ENCODE measurements at places on chromosomes 1 and 21. TPM values are rescaled to one million over a fixed set of nuclear protein-coding genes. Genes with fewer than 3 reads are reported as not detected.

DNA sequence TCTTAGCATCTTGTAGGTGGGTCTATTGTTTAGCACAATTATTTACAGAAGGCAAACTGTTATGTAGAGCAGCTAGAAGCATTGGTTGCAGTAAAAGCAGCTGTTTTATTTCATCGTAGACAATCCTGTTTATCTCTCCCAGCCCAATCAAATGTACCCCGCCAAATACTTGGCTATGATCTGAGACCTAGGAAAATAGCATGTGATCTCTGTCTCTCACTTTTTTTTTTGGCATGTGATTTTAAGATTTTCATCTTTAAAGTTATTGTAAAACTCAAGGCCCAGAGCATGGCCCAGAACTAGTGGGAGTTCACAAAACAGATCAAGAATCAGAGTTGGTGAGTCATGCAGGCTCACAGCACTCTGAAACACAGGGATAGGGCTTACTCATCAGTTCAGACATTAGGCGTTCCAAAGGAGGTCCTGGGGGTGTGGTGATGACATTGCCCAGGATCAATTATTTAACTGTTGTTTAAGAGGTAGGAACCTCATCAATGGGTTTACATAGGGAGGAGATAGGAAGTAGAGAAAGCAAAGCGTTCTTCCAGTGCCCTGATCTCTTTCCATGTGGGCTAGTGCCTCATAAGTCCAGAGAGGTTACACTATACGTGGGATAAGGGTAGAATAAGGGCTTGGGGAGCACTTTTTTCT, 40.2 kb downstream of the TBX19 start:
- DNase-seq: no peak

DNA sequence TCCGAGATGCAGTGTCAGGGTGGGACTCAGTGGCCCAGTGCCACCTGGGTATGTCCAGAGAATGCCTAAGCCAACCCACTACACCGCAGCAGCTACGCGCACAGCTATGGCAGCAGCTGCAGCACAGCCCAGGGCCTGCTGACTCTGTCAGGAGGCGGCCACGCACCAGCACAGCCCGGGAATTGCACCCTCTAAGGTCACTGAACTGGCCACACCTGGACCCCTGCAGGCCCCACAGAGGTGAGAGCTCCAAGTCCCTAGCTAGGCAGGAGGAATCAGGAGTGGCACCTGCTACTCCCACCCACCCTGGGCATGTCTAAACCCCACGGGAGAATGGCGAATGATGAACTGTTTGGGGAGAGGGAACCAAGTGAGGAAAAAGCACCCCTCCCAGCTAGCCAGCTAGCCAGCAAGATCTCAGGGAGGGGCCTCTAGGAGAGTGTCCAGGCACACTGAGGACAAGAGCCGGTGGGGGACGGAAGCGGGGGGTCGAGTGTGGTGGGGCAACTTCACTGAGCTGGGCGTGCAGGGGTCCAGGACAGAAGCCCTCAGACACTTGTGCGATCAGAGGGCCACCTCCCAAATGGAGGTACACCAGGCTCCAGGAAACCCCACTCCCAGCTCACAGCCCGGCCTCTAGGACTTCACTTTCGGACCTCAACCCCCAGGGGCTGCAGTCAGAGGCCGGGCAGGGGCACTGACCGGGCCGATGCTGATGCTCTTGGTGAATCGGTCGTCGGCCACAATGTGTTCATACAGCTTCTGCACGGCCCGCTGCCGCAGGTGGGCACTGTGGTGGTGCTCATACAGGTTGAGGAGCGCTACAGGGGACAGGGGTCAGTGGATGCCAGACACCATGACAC, 13.9 kb downstream of the LSS start:
- DNase-seq: no peak

DNA sequence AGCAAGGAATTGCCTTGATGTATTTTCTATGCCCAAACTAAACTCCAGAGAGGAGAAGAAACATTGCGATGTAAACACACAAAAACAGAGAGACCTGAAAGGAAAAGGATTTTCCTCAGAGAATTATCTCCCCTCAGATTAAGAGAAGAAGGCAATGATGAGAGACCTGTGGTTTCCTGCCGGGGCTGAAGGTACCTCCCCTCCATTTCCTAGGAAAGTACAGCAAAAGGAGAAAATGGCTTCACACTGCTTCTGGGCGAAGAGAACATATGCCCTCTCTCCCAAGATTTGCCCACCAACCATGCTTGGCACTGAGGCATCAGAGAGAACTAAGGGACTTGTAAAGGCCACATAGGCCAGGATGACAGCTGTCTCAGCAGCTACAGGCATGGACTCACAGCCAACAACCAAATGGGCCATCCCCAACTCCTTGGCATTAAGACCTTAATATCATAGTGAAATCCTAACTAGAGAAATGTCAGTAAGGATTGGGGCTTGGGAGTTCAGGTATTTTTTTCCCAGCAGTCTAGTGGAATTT, 523.0 kb downstream of the PTPRC start:
- DNase-seq: no peak

GRCh38 chr21:29194847-29195246, 64.4 kb downstream of the MAP3K7CL start:
- DNase-seq: no peak

GRCh38 chr21:46618738-46619379, 14.0 kb upstream of the S100B start:
- no peak for DNase-seq

Gene DISP1
- total RNA-seq: 5.1 TPM

DNA sequence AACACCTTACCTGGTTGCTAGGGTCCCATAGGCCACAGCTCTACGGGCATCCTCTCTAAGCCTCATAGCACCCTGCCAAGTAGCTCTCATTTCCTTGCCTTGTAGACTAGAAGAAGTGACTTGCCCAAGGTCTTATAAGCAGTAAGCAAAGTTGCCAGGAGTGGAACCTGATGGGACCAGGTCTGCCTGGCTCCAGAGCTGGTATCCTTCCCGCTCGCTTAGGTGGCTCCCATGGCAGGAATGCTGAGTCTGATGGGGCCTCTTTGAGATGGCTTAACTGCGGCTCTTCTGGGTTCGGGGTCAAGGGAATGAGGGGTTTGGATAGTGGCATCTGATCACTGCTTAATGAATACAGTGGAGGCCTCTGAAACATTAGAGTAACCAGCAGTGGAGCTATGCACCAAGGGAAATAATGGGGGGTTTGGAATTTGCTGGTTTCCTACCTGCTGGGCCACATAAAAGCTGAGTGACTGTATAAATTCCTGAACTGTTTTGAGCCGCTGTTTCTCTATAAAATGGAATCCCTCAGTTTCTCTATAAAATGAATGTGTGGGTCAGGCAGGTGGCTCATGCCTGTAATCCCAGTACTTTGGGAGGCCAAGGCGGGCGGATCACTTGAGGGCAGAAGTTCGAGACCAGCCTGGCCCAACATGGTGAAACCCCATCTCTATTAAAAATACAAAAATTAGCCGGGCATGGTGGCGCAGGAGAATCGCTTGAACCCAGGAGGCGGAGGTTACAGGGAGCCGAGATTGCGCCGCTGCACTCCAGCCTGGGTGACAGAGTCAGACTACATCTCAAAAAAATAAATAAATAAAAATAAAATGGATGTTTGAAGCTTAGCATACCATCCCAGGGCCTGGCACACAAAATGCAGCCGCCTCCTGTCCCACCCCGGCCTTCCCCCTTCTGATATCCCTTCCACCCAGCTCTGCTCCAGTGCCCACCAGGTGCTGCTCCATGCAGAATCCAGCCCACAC, 12.4 kb downstream of the FAM151A start:
- no peak for DNase-seq

- DNase-seq: peak; percentile 65
Observed at GRCh38 chr21:27477296-27477695, 510.4 kb upstream of the ADAMTS5 start.

Gene SFT2D2
- 32.8 TPM for total RNA-seq

DNA sequence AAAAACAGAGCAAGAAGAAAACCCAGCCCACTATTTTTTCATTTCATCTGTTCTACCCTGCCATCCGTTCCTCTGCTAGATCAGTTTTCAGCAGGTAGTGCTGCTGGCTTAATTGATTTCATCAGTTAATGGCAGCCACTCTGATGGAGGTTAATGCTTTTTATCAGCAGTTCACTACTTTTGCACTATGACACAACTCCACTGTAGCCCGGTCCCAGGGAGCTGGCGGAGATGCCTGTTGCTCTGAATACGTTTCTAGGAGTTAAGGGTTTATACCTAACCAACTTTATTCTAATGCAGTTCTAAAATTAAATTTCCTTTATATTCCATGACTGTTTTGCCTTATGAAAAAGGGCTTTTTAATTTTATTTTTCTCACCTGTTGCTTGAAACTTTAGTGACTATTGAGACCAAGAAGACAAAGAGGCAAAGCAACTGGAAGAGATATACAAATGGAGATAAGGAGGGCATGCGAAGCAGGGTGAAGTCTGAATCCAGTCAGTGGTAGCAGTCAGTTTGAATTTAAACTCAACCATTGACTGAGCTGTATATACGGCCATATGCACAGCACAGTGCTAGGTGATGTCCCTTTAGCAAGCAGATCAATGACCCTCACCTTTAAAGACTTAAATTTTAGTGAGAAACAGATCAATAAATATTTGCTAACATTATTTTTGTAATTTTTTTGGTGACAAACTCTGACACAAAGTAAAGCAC, 477.9 kb downstream of the LMO4 start:
- no peak for DNase-seq

Gene ZNF124
- total RNA-seq: 54.8 TPM

DNA sequence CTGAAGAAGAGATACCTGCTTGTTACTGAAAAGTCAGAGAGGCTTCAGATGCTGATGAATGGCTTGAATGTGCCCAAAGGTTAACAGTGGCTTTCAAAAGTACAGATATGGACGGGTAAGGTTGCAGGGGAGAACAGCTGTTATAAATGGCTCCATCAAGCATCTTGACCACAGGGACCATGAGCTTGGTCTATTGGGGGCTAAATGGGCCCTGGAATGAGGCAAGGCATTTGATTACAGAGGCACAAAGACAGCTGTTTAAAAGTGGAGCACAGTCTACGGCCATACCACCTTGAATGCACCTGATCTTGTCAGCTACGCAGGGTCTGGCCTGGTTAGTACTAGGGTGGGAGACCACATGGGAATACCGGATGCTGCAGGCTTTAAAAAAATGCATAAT, 48.3 kb downstream of the C1orf198 start:
- no peak for DNase-seq

- no peak for DNase-seq
Observed at GRCh38 chr1:38581396-38581795, 278.2 kb downstream of the RRAGC start.

Gene CNIH3
- 3.2 TPM for total RNA-seq

Gene DIO1
- total RNA-seq: not detected

GRCh38 chr1:211548321-211549091, 30.5 kb downstream of the SLC30A1 start:
- no peak for DNase-seq

GRCh38 chr1:172289448-172289847, 131.0 kb upstream of the C1orf105 start:
- no peak for DNase-seq

DNA sequence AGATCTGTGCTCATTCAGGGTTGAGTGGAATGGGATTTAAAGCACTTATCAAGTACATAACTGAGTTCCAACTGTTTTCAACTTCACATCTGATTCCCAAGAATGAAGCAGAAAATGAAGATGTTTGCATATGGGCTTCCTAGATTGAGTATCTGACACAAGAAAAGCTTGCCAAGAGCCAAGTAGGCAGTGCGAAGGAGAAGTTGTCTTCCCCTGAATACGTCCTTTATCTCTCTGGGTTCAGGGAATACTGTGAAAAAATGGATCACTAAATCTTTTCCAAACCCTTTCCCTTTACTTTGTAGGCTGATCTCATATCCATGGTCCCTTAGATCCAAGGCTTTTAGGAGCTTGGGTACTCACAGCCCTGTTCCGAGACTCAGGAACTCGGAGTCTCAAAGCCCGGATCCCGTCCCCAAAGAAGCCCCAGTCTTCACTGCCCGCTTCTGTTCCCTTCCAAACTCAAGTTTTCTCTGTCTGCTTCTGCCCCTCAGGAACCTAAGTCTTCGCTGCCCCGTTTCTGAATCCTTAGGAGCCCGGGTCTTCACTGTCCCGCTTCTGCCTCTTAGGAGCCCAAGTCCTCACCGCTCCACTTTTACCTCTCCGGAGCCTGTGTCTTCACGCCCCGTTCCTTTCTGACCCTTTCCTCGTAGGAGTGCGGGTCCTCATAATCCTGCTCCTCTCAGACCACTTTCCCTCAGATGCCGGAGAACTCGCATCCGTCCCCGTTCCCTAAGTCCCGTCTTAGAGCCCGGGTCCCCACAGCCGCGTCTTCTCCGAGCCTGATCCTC, 616 bp downstream of the TAF12 start:
- DNase-seq: peak; percentile 15

- no peak for DNase-seq
Observed at GRCh38 chr1:15116966-15117365, 36.6 kb upstream of the TMEM51 start.

Gene KPRP
- 0.89 TPM for total RNA-seq

DNA sequence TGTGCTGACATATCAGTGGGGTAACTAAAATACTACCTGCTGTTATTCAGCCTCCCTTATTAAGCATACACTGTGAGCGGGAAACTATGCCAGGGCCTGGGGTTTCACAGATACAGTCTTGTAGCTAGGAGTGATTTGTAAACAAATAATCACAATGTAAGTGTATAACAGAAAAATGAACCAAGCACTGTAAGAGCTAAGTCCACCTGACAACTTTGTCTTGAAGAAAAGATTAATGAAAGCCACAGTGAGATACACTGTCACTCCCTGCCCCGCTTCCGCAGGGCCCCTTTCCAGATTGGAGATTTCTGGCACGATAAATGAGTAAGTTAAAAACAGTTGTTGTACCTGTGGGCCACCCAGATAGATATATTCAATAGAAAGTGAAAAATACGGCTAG, 4.8 kb downstream of the RCAN3 start:
- DNase-seq: no peak

Gene TOR1AIP1
- total RNA-seq: 48.8 TPM

DNA sequence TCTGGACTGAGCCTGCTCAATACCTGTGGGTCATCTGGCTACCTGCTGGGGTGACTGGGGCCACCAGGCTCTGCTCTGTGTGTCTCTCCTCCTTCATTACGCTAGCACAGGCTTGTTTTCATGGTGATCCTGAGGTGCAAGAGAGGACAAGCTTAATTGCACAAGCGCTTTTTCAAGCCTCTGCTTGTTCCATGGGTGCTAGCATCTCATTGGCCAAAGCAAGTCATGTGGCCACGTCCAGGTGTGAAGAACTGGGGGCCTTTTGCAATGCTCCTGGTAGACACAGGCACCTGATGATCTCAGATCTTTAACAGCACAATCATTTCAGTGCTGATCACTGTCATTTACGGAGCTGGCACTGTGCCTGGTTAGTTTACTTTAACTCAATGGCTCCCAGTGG, 114.6 kb downstream of the KAZN start:
- no peak for DNase-seq

- DNase-seq: no peak
Observed at GRCh38 chr21:35252831-35253230, 203.7 kb upstream of the RUNX1 start.

GRCh38 chr1:160777486-160778089, 18.4 kb upstream of the LY9 start:
- no peak for DNase-seq

All from skin of body (tissue), 3 donors.